Mesothelial cell of epicardium (in vitro differentiated cells): ENCODE measurements at places on chromosomes 7 and 10.

GRCh38 chr7:1716263-1717094 is 46.4 kb downstream of the ELFN1 start:
- DNase-seq: no peak

DNA sequence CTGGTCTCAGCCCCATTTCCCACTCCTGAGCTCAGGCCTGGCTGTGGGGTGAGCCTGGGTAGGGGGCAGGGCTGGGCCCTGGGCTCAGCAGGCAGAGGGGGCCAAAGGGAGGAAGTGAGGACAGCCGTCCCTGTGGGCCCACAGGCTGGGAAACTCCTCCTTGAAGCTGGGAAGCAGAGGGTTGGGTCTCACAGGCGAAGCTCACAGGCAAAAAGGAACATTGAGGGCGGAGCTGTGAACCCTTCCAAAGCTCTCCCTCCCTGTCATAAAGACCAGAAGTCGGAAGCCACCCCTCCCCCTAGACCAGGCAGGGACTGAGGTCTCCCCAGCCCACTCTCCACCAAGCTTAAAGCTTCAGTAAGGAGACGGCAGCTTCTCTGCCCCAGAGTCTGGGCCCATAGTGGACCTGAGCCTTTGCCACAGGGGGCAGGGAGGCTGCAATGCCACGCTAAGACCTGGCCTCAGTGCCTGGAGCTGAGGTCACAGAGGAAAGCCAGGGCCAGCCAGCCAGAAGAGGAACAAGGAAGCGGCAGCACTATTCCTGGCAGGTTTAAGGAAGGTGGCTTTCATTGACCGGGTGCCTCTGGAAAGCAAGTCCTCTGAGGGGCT is 1.0 kb upstream of the KCP start:
- DNase-seq: no peak

DNA sequence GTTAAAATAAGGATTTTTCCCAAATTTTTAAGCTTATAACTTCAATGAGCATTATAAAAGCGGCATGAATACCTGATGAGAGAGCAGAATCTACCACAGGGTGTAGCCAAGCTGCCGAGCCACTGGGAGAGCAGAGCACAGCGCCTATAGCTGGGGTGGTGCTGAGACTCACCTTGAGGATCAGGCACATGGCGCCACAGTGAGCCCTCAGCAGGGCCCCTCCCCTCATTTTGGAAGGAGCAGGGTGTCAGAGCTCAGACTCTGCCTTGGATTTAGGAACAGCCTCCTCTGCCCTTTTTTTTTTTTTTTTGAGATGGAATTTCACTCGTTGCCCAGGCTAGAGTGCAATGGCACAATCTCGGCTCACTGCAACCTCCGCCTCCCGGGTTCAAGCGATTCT is 118.6 kb downstream of the SRPK2 start:
- DNase-seq: no peak

- DNase-seq: no peak
Measured at GRCh38 chr10:108615576-108616320, 1307.6 kb downstream of the XPNPEP1 start.

GRCh38 chr7:105800849-105801534 is 75.4 kb downstream of the ATXN7L1 start:
- no peak for DNase-seq

GRCh38 chr10:113284635-113285034 is 268.2 kb upstream of the HABP2 start:
- DNase-seq: no peak

DNA sequence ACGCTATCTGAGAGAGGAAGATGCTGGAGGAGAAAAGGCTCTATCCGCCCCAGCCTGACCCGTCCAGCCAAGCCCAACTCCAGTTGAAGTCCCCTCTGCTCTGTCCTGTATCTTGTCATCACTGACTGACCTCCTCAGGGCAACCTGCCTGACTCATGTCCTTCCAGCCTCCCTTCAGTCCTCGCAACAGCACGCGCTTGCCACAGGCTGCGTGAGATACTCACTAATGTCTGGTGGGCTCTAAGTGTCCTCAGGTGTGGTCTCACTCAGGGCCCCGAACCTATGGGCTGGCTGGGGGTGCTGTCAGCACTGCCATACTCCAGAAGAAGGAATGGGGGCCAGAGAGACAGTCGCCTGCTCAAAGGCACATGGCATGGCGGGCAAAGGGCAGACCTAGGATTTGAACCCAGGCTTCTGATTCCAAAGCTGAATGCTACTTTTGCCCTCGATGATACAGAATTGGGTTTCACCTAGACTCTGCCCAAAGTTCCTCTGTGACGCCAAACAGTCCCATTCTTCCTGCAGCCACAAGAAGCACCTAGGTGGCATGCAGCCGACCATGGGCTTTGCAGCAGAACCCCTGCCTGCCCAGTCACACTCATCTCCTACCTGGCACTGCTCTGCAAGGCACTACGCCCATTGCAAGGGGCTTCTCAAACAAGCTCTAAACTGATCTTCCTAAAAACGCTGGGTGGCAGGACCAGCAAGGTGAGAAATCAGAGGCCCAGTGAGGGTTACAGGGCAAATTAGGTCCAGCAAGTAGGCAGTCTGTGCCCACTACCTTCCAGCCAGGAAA is 8.5 kb downstream of the FAM53B start:
- no peak for DNase-seq

DNA sequence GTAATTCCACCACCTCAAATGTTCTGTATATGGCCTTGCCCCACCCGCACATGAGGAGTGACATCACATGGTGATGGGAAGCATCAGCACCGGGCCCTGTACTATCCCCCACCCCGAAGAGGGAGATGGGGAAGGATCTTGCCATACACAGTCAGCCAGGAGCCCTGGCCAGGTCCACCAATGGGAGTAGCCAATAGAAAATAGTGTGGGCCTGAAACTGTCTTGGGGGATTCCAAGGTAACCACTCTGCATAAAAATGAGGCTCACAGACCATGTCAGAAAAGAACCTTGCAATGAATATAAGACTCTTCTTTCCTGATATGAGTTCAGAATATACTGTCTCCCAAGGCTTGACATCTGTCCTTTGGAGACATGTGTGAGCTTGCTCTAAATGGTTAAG is 51.1 kb downstream of the ADRB1 start:
- DNase-seq: no peak

GRCh38 chr10:119331061-119331460 is 123.7 kb downstream of the GRK5 start:
- no peak for DNase-seq

DNA sequence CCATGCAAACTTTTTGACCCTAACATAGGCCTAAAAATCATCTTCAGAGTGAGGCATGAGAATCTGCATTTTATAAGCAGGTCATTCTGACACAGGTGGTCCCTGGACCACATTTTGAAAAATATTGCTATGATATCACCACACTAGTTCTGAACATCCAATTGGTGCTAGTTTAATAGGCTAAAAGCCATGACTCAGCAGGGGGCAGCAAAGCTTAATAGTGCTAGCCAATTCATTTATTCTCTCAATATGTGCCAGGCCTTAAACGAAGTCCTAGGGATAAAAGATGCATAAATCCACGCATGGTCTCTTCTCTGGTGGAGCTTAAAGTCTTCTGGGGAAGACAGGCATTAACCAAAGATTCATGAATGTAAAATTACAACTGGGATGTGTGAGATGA is 10.2 kb upstream of the SLC25A28 start:
- DNase-seq: no peak

GRCh38 chr10:72637398-72637857 is 11.5 kb upstream of the MICU1 start:
- DNase-seq: no peak

GRCh38 chr7:83882551-83882950 is 233.6 kb upstream of the SEMA3E start:
- no peak for DNase-seq

GRCh38 chr10:60901561-60902235 is 42.3 kb downstream of the RHOBTB1 start:
- no peak for DNase-seq

DNA sequence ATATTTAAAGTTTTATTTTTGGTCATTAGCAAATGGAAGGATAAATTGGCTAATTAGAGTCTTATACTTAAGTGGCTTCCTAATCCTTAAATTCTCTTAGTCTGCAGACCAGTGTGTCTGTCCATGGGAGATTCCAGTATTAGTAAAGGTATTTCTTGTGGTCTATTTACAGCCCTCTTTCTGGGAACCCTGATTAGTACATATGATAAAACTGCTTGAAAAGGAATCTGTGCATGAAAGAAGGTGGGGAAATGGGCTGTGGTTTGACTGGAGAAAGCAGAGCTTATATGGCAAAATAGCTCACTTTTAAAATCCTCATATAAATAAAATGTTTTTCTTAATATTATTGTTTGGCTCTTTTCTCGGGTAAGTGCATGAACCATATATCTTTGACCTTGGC is 124.5 kb upstream of the RHOBTB1 start:
- DNase-seq: no peak

GRCh38 chr10:110005719-110006118 is 2.1 kb upstream of the ADD3 start:
- no peak for DNase-seq

GRCh38 chr7:30323006-30323355 is 38.6 kb downstream of the ZNRF2 start:
- DNase-seq: no peak

DNA sequence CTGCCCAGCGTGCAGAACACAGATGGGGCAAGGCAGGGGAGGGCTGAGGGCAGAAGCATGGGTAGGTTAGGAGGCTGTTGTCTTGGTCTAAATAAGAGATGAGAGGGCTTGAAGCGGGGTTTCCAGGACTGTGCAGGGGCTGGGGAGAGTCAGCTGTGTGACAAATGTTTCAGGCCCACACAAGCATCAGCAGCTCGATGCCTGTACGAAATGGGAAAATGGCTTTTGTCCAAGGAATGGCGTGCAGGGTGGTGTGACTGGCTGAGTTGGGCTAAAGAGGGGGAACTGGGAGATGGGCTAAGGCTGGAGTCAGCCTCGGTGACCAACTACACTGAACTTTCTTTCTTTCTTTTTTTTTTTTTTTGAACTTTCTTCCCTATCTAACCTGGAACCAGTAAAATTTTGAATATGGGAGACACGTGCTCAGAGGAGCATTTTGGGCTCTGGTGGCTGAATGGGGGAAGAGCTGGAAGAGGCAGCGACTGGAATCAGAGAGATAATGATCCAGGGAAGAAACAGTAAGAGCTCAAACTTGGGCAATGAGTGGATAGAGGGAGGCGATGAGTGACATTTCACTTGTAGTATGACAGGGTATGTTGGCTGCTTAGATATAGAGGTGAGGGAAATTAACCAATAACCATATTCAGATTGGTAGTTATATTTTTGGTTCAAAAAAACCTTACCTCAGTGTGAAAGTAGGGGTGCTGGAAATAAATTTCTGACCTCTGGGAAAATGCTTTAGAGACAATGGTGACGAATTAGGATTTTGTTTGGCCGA is 10.2 kb upstream of the EPHA1 start:
- no peak for DNase-seq

DNA sequence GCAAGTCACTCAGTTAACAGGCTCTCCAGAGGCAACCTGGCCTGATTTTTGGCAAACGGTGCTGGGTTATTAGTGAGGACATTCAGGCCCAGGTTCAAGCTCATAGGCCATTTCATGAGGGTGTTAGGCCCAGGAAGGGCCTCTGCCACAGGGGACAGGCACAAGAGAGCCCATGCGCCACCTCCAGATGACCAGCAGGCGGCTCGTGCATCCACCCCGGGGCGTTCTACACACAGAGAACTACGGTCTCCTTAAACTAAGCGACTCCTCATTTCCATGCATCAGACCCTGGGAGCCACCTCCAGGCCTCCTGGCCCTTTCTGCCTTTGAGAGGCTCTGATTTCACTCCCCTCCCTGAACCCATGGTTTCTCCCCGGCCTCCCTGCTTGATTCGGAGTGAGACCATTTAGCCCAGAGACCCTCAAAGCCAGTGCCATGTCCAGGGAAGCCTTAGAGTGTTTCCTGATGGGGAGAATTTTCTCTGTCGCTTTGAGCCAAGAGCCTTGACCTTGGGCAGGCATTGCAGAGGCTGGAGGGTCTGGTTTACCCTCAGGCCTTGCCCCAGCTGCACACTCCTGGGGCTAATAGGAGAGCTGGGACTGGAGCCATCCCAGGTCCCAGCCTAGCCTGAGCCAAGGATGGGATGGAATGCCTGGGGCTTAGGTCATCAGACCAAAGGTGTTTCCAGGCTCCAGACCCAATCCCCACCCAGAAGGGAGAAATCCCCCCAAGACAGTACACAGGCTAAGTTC is 188.0 kb downstream of the GRID1 start:
- no peak for DNase-seq

- DNase-seq: no peak
Measured at GRCh38 chr10:99532687-99533495, at the start of gene NKX2-3. Gene NKX2-3, plus strand, starts transcription at chr10:99532942. Its CDS starts 190 bp downstream, at chr10:99533132.

DNA sequence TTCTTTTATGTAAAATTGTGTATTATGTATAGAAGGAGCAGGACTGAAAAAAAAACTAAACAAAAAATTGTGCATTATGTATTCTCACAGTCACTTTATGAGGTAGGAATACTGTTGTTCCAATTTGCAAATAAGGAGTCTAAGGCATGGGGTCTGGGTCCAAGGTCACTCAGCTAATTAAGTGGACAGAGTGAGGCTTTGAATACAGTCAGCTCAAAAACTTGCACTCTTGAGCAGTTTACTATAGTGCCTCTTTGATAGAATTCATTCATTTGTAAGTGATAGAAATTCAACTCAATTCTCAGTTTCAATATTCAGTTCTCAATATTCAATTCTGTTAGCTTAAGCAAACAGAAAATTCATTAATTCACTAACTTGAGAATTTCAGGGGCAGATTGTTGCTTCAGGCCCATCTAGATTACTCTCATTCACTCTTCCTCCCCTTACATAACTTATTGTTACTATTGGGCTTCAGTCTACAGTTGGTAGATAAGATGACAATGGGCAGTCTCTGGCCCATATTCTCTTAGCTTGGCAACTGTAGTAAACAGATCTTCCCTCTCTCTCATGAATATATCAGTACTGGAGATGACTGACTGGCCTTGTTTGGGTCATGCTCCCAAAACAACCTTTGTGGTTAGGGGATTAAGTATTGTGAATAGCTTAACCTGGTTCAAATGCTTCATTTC is 86.6 kb downstream of the BTAF1 start:
- no peak for DNase-seq

DNA sequence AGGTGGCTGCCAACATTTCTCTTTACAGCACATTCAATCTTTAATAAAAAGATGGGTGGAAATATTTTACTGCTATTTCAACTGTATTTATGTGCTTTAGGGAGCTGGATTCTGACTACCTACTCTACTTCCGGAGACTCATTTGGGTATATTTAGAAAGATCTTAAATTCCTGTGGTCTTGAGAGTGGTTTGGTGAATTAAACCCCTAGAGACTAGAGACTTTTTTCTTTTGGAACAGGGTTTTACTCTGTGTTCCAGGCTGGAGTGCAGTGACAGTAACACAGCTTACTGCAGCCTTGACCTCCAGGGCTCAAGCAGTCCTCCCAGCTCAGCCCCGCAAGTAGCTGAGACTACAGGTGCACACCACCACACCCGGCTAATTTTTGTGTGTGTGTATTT is 79.0 kb upstream of the HABP2 start:
- no peak for DNase-seq

GRCh38 chr7:54331311-54331710 is 210.9 kb upstream of the VSTM2A start:
- DNase-seq: no peak
